ENCODE measurements at places on chromosomes 2 and 18. TPM values are rescaled to one million over a fixed set of nuclear protein-coding genes. Genes with fewer than 3 reads are reported as not detected.

The COPS7B gene
- 68.8 TPM for polyA plus RNA-seq

The KCNS3 gene
- 32.5 TPM for polyA plus RNA-seq

The DDX18 gene
- 72.2 TPM for polyA plus RNA-seq

DNA sequence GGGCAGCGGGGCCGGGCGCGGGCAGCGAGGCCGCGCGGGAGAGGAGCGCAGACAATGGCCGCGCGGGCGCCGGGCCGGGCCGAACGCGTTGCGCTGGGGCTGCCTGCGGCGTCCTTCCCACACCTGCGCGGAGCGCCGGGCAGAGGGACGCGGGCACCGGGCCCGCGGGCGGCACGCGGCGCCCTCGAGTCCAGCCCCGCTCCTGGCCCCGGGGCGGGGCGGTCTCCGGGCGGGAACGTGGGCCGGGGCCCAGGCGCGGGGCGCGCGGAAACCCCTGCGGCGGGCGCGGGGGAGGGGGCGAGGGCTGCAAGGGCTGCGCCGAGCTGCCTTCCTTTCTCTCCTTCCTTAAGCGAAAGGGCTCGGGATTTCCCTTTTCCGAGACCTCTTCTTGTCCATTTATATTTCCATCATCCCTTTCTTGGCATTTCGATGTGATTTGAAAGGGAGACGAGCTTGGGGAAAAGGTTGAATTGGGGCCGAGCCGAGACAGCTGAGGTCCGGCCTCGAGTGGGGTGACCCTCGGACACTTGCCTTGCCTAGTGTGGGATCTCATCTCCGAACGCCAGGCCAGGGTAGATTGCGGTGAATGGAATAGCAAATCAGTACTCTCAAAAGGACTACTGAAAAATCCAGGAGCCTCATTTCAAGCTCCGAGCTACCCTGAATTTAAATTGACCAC is 676 bp downstream of the KLHL23 start:
- no peak for DNase-seq

DNA sequence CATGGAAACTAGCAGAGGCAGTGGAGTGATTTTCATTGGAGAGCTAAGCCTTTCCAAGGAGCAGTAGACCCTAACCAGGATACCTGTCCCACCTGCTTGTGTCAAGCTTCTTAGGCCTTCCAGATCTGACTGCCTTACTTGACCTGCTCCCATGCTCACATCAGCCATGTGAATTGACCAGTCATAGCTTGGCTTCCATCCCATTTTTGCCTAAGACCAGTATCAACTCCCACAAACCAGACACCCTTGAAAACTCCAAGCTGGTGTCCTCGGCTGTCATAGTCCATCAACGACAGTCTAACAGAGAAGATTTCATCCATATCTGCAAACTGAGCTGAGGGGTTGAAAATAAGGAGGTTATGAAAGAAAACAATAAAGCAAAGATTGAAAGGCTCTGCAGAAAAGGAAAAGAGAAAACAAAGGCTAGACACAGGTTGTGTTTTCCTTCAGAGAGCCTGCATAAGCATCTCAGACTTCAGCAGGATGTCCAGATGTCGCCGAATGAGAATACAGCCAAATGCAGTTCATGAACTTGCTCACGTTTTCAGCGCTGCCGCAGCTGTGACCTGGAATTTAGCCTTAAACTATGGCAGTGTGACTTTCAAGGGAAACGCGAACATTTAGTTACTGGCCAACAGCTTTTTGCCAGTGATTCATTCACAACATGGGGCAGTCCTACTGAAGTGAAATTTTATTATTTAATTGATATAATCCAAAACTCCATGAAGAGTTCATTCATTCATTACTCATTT is 868.1 kb upstream of the ID2 start:
- DNase-seq: no peak

GRCh38 chr18:40179729-40180461 is 1775.1 kb upstream of the PIK3C3 start:
- DNase-seq: no peak

Measured in left lung (tissue), 14 donors.